ENCODE measurements at places on chromosomes 5 and 9. TPM values are rescaled to one million over a fixed set of nuclear protein-coding genes. Genes with fewer than 3 reads are reported as not detected.
A peak's percentile ranks its signal among the peaks of the same experiment; 100 is the strongest.

DNA sequence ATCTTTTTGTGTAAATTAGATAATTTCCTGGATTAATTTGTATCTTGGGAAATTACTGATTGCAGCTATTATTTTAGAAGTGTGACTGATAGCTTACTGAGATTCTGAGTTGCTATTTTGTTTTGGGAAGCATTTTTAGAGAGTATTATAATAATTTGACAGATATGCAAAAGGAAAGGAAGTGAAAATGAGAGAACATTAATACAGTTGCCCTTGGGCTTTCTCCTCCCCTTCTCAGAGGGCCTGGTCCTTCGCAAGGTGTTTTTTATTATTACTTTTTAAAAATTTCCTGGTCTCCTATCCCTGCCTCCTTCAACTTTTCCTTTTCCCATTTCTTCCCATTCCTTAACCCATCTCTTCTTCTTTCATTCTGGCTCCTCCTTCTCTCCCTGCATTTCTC is 32.6 kb downstream of the UBAP1 start:
- H3K36me3 ChIP-seq, result no peaks in the 10 kb centered on the region
- DNase-seq, result no peak
- no peaks in the 10 kb centered on the region for H3K27me3 ChIP-seq
- H3K4me1 ChIP-seq, result peaks cover 11% of the 10 kb centered on the region
- no peak overlapping the region for H3K4me3 ChIP-seq

SREK1IP1 gene
- 13.7 TPM for total RNA-seq

DNA sequence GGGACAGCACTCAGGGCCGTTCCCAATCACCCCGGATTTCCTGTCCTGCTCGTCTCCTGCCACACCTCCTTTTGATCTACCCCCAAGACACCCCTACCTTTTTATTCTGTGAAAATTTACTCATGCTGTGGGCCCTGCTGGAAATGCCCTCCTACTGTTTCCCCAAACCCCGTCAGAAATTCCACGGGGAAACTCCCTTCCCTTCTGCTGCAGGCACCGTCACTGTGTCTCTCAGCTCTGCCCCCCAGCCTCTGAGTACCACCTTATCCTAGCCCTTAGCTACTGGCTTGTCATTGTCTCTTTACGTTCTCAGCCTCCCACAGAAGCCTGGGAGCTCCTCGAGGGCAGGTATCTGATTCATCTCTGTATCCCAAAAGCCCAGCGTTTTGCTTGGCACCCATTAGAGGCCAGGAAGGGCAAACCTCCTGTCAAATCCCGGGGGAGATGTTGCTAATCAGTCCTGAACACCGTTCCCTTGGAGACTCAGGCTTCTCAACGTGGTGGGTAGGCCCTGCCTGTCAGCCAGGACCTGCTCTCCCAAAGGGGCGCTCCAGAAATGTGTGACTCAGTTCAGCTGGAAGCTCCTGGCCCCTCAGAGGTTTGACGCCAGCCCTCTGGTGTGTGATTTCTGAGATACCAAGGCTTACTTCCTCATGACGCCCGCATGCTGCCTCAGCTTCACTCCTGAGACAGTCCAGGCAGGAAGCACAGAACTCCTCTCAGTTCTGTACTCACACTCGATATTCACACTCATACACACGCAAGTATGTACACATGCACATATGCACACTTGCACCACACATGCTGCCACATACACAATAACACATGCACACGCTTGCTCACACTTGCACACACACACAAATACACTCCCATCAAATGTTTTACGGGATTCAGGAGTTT is 50.7 kb upstream of the GRHPR start:
- no peaks in the 10 kb centered on the region for H3K36me3 ChIP-seq
- H3K4me1 ChIP-seq, result peaks cover 47% of the 10 kb centered on the region
- no peaks in the 10 kb centered on the region for H3K27me3 ChIP-seq
- DNase-seq, result no peak
- peak overlapping the region; percentile 80 for H3K27ac ChIP-seq
- no peak overlapping the region for H3K4me3 ChIP-seq

PCDHB12 gene
- 1.1 TPM for total RNA-seq

DNA sequence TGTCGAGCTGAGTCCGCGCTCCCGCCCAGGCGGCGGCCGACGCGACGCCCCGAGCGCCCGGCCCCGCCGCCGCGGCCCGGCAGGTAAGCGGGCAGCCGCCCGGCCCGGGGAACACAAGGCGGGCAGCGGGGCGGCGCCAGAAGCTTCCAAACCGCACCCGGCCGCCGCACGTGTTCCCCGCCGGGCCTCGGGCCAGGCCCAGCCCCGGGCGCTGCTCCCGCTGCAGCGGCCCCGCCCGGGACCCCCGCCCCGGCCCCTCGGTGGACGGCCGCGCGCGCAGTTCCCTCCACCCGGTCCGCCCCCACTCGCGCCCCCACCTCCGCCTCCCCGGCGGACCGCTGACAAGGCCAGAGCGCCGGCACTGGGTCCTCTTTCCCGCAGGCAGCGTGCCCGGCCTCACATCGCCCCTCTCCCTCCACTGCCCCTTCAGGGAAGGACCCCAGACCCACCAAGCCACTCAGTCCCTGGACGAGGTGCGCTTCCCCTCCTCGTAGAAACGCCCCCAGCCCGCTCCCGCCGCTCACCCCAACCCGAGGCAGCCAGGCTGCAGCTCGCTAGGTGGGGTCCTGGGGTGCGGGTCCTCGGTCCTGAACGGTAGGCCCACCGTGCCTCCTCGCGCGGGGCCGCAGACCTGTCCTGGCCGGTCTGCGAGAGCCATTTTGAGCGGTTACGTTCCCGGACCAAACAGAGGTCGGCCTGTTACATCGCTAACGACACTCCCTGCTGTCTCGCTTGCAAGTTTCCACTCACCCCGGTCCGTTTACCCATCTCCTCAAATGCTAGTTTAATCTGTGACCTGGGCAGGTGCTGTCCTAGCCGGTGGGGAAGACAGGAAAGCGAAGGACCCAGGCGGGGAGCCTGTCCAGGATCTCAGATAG is 475 bp downstream of the WDR5 start:
- H3K4me3 ChIP-seq, result peak overlapping the region; percentile 83
- H3K27ac ChIP-seq, result peak overlapping the region; percentile 90
- DNase-seq, result no peak
- H3K4me1 ChIP-seq, result peaks cover 16% of the 10 kb centered on the region
- H3K36me3 ChIP-seq, result no peaks in the 10 kb centered on the region

TMED9 gene
- total RNA-seq, result 81.4 TPM

DNA sequence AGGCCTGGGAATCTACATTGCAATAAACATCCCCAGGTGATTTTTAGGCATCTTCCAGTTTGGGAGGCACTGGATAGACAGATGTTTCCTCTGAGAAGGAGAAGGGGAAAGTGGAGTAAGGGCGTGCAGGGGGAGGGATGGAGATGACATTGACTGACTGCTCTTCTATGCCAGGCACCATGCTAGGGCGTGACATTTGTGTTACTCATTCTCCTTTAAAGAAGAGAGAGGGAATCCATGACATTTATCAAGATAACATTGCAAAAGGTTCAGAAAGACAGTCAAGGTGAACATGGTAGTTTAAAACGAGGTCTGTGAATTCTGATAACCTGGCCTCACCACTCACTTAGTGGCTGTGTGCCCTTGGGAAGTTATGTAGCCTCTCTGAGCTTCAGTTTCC is 35.8 kb downstream of the FGF1 start:
- no peak overlapping the region for H3K4me3 ChIP-seq
- H3K36me3 ChIP-seq, result no peaks in the 10 kb centered on the region
- H3K4me1 ChIP-seq, result no peaks in the 10 kb centered on the region
- no peak overlapping the region for H3K27ac ChIP-seq
- no peak for DNase-seq
- H3K27me3 ChIP-seq, result no peaks in the 10 kb centered on the region

DNA sequence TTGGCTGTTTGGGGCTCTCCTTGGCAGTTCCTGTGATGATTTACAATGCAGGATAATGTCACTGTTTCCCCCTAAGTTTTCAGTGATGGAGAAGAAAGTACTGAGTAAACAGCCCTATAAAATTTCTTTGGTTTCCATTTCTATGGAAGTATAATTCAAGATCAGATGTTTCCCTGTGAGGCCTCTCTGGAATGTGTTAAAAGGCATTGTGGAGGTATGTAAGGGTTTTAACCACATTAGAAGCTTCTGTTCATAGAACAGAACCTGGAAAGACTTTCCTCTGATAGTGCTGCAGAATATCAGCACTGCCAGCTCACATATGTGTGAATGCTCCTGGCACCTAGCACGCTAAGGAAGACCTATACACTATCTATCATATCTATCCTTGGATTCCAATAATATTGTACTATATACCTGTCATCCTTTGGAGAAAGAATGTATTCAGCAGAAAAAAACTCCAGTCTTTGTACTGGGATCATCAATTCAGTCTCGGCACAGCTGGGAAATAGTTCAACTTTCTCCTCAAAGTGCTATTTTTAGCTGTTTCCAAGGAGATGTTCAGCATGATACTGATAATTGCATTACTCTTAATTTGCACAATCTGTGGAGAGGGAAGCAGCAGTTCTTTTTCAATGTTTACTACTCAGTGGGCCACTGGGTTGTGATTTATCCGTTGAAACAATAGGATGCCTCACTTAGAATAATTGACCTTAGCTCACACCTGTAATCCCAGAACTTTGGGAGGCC is 21.9 kb downstream of the TTC1 start:
- no peak overlapping the region for H3K27ac ChIP-seq
- peaks cover 84% of the 10 kb centered on the region for H3K36me3 ChIP-seq
- no peaks in the 10 kb centered on the region for H3K4me1 ChIP-seq
- H3K27me3 ChIP-seq, result no peaks in the 10 kb centered on the region
- H3K4me3 ChIP-seq, result no peak overlapping the region

GRCh38 chr5:53469946-53470687 is 10.3 kb upstream of the FST start:
- no peak overlapping the region for H3K27ac ChIP-seq
- no peak for DNase-seq
- no peaks in the 10 kb centered on the region for H3K27me3 ChIP-seq

FGF10 gene
- not detected for total RNA-seq

LCN10 gene
- total RNA-seq, result 7.6 TPM

PGM5 gene
- total RNA-seq, result 11.3 TPM

FOXD4 gene
- 0.33 TPM for total RNA-seq

GRCh38 chr9:79700607-79701360 is 129.0 kb downstream of the TLE4 start:
- no peaks in the 10 kb centered on the region for H3K4me1 ChIP-seq
- no peak overlapping the region for H3K4me3 ChIP-seq
- H3K27ac ChIP-seq, result no peak overlapping the region
- H3K36me3 ChIP-seq, result peaks cover 15% of the 10 kb centered on the region
- no peak for DNase-seq

DNA sequence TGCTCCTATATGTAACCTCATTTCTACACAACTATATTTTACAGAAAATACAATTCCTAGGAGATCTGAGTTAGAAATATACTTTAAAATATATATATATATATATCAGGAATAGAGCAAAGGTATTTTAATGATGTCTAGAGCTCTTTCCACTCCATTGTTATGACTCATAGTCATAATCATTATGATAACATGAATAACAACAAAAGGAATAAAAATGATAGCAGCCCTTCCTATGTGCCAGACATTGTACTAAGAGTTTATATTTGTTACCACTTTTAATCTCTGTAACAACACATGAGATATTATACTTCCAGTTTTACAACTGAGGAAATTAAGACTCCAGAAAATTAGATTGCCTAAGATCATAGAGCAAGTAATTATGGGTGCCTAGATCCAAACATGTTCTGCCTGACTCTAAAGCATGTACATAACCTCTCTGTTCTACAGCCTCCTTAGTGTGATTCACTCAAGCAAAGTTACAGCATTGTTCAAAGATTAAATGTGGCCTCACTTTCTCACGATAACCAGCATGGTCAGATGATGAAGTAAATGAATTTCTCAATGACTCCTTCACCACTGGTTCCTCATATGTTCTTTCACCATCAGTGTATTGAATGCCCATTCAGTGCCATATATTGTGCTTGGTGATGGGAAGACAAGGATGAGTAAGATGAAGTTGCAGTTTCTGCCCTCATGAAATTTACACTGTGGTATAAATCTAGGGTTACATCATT is 452.1 kb downstream of the EFNA5 start:
- no peak for DNase-seq
- no peak overlapping the region for H3K4me3 ChIP-seq
- no peaks in the 10 kb centered on the region for H3K36me3 ChIP-seq
